Activated CD4-positive, alpha-beta T cell treated with anti-CD3 and anti-CD28 coated beads for 4 hours (primary cell): ENCODE measurements at places on chromosomes 5 and 9.

GRCh38 chr9:98185021-98185567, 7.3 kb downstream of the CORO2A start:
- DNase-seq = no peak

DNA sequence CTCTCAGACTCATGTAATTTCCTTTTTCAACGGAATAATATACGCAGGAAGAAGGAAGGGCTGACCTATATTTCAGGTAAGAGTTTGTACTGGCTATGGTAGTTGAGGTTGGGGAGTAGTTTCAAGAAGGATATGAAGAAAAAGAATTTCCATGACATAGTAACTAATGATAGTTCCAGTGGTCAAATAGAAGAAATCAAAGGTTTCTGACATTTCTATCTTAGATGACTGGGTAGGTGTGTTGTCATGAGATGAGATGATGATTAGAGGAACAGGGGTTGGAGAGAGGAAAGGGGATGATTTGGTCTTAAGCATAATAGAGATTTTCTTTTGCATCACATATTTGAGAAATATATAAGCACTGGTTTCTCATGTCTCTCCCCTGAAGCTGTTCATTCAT, 166.0 kb downstream of the SPATA31D1 start:
- DNase-seq = no peak

- DNase-seq = peak; percentile 32
These were observed 7.5 kb upstream of the GTF3C5 start for GRCh38 chr9:133023117-133023890.

GRCh38 chr5:11152368-11152767, 391.3 kb upstream of the DAP start:
- DNase-seq = no peak

DNA sequence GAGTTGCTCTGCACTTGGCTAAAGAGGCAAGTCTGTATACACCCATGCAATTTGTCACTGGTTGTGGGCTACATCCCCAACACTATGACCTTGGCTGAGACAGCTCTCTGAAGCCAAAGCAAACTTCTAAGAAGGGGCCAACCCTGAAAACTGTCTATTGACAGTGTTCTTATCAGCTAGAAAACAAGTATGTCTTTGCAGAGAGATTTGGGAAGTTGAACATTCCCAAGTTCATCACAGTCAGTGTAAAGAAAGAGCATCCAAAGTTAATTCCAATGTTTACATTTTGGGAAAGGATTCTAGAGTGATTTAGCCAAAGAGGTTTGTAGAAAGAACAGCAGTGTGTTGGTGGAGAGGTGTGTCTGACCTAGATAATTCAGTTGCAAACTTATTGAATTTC, 711.1 kb upstream of the CHD1 start:
- DNase-seq = no peak

DNA sequence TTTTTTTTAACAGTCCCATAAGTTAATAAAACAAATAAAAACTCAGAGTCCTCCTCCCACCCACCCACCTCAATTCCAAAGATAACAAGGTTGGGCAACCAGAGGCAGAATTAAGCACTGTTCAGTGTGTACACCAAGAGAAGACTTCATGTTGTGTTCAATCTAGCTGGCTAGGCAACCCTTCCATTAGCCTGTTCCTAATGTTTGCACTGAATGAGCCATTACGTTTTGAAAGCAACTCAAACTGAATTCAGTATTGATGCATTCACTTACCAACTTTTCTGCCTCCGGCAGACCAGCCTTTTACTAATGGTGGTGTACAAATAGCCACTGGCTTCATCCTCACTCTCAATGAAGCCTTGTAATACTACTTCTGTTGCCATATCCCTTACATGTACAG, 47.5 kb downstream of the PBX3 start:
- DNase-seq = no peak

DNA sequence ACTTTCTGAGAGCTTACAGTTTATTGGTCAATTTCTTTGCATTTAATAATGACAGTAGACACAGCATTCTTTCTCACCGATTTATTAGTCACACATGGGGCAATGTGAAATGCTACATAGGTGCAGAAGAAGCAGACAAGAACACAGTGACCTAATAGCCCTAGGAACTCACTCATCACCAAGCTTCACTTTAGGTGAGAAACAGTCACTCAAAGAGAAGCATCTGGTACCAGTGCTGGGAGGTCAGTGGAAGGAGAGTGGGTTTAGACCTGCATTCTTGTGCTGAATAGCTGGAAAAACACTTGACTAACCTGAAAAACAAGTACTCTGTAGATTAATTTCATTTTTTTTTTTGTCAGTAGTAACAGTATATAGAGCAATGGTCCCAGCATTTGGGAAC, 179.6 kb downstream of the GRIA1 start:
- no peak for DNase-seq

- DNase-seq = no peak
These were observed 132.2 kb downstream of the ARL15 start for GRCh38 chr5:54178207-54178606.

GRCh38 chr5:122163121-122164069, 34.0 kb downstream of the ZNF474 start:
- no peak for DNase-seq

DNA sequence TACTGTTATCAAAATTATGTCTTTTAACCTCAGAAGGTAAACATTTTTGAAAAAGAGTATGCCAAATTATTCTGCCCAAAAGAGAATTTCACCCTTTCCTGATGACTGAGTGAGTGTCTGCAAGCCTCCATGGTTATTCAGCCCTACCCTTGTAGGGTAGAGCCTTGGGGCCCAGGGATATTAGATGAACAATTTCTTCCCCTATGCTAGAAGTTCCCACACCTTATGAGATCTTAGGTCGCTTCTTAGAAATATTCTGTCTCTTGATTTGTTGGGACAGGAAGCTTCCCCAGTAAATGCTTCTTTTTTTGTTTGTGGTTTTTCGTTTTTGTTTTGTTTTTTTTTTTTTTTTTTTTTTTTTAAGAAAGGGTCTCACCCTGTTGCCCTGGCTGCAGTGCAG, 3.1 kb downstream of the CRB2 start:
- no peak for DNase-seq

DNA sequence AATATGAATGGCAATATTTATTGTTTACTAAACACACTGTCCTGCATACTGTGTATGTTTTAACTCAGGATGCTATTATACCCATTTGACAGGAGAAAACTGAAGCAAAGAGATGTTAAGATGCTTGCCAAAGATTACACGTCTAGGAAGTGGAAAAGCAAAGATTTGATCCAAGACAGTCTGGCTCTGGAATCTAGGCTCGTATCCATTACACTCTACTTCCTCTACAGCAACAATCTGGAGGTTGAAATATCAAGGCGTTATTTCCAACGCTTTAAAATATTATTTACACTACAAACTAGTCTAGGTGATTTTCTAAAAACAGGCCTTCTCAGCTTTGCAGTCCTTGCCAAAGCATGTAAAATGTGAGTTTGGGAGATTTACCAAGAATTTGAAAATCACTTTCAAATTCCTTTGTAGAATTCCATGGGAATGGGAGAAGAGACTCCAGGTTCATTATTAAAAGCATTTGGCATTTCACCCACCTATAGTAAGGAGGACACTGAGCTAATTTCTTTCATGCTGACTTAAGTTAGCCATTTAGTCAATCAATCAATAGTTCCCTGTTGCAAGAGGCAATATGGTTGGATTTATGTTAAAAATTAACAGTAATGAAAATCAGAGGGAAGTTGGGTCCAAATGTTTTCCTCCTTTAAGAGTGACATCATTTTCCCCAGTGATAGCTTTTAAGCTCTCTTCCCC, 356.3 kb upstream of the SMARCA2 start:
- DNase-seq = no peak

DNA sequence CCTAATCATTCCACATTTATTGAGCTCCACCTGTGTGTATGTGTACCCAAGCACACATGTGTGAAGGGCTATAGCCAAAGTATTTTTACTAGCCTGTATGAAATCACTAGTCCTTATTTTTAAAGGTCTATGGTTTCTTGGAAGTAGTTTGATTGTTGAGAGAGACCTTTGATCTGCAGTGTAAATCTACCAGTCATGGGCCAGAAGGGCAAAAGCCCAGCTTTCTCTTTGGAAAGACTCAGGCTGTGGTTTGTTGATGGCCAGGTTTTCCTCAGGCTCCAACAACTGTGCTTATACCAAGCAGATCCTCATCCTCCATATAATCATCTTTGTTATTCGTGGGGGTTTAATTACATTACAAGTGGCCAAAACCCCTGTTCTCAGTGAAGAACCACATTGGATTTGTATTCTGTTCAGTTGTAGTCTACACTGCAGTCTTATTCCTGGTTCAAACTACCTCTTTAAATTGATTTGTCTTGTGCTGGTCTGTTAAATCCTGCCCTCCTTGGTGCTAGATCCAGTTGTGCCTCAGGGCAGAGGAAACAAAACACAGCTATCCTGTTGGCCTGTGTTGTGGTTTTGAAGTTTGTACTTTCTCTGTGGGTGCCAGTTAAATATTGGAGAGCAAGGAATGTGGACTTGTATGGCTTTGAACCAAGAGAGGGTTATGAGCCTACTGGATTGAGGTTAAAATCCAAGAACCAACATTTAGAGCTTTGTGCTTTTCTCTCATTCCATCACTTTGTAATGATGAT, 13.3 kb downstream of the CDC26 start:
- no peak for DNase-seq

DNA sequence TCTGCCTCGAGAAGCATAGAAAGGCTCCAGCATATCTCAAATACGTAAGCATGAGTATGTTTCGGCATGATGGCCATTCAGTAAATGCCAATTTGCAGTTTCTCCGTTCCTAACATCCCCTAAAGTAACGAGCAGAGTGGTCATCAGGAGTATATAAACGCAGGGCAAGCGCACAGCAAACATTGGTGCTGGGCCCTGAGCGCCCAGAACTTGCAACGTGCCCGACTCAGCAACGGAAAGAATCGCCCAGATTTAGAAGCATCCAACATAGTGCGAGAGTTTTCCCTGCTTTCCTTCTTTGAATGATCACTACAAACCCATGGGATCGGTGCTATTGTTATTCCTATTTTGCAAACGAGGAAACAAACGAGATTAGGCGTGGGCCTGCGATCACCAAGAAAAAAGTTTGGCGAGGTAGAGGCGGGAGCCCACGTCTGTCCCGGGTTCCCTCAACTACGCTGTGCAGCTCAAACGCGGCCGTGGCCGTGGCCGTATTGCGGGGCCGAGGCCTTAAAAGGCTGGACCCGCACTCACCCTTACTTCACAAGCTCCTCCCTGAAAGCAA, 505 bp downstream of the RPS14 start:
- DNase-seq = no peak
